HFFc6 (cell line): ENCODE measurements at places on chromosomes 4 and X.

- DNase-seq, result no peak
These were observed 192.3 kb upstream of the ANKRD50 start for GRCh38 chr4:124904723-124905388.

- peak; percentile 25 for DNase-seq
These were observed 21.3 kb downstream of the SPCS3 start for GRCh38 chr4:176340871-176341685.

DNA sequence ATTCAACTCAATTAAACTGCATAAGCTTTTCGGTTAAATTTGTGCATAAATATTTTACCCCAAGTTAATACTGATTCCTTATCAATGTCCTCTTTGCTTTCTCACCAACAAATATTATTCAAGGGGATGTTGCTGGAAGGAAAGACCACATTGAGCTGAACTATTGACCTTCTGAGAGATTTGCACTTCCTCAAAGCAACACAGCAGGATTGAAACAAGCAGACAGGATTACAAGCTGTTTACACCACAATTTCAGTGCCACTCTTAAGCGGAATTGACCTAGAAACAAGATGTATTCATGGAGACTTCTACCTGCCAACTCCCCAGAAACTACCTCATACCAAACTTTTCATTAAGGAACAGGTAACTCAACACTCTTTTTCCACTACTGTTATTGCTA is 96.5 kb upstream of the DUSP21 start:
- DNase-seq, result no peak

DNA sequence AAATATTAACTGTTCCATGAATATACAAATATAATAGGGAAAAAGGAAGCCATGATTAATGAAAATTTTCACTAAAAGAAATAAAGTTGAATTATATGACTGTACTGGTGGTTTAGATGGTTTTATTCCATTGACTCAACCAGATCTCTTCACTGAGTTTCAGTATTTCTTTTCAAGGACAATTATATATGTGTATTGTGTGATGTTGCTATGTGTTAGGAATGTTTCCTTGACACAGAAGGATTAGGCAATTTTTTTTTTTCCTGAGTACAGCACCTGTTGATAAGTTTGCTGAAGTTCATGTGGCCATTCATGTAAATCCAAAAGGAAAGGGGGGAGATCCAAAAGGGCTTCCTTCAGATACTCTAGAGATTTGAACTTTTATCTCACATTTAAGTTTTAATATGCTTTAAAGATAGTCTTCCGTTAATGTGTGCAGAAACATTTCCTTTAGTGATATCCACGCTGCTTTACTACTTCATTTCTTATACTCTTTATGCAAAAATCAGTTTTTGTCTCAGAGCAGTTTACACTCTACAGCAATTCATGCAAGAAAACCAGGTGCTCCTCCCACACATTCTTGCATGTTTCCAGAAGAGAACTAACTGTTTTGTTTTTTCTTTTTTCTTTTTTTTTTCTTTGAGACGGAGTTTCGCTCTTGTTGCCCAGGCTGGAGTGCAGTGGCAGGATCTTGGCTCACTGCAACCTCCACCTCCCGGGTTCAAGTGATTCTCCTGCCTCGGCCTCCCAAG is 249.1 kb downstream of the RPA4 start:
- no peak for DNase-seq

- DNase-seq, result no peak
These were observed 46.4 kb downstream of the NUDT6 start for GRCh38 chr4:122875949-122876348.

DNA sequence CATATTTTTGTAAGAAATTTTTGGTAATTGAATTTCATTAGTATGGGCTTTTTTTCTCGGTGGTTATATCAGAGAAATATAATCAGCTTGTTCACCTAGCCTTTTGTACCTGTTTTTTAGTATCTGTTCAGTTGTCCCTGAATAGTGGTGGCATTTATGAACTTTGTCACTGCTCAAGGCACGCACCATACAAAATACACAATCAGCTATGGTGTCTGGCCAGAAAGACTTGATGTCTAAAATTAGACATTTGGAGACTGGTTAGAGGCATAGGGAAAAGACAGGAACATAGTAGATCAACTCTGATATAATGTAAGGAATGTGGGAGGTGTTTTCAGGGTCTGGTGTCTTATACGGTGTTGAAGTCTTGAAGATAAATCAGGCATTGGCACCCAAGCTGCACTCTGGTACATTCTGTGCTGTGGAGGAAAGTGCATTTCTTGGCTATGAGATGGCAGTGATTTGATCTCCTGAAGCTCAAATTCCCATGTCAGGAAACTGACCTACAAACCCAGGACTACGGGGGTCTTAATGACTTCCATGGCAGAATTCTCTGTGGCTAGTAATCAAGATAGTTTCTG is 3.6 kb downstream of the ART3 start:
- no peak for DNase-seq

- no peak for DNase-seq
These were observed at the start of gene WAS for GRCh38 chrX:48683411-48683982. Gene WAS, plus strand, starts transcription at chrX:48683799. Its CDS starts 55 bp downstream, at chrX:48683854.

DNA sequence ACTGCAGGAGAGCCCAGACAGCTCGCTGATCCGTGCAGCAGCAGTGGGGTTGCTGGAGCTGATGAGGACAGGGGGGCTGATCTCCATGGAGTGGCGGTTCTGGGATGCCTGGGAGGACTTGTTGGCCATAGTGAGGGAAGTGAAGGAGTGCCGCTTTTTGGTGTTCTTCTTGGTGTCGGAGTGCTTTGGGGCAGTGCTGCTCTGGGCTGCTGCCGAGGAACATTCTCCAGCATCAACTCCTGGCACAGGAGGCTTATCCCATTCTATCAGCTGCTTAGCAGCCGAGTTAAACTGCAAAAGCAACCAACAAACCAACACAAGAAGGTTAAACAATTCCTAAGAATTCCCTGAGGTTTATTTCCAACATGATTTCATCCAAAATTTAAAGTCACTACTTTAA is 126.3 kb upstream of the CBR4 start:
- DNase-seq, result no peak

DNA sequence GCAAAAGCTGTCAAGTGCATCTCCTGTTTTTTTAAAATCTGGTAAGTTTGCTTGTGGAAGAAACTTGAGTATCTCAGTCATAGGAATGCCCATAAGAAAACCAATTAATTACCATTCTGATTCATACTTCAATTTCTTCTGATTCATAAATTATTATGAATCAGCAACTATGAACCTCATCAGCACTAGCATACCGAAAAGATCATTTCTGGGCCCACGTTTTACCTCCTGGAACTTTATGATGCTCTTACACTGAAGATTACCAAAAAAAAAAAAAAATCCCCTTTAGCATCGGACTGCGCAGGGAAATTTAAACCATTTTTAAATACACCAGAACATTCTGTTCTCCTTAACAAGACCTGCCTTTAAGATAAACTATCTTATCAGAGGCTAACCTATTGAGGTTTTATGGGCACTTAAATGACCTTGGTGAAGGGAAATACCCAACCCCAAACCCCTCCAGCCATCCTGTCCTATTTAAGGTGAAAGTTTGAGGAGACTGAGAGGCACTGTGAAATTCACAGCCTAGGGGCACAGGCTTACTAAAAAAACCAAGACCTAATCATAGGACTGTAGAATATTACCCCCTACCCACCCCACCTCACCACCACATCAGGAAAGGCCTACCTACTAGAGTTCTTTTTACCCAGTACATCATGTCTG is 38.2 kb upstream of the ABCG2 start:
- no peak for DNase-seq

- no peak for DNase-seq
These were observed 122.8 kb downstream of the DIPK2B start for GRCh38 chrX:45077748-45078424.

DNA sequence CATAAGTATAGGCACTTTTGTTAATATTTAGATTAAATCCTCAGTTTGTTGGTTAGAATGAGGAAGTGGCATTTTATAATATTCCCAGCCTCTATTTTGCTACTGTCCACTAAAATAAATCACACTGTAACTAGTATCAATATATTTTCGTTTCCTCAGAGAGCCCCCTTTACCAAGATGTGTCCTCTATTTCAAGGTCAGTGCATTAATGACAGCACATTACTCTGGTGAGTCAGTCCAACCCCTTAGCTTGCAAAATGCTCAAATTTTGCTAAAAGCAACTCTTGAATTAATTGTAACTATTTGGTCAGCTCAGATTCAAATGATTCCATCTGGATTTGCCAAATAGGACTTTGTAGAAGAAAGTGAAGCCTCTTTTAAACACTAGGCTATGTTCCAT is 199.3 kb downstream of the PDHA2 start:
- no peak for DNase-seq

DNA sequence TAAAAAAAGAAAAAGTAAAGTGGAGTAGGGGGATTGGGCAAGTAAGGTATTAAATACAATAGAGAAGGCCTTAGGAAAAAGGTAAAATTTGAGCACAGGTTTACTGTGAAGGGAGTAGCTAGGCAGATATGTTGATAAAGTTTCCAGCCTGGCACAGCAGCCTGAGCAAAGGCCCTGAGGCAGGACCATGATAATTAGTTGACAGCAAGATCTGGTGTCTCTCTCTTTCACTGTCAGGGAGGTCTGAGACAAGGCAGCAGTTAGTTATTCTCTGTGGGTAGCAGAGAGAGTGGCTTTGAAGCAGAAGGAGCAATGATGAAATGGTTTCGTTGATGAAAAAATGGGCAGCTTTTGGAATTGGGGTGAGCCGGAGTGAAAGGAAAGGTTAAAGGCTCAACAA is 119.5 kb downstream of the KDR start:
- no peak for DNase-seq

GRCh38 chr4:83535520-83536361 is at the start of gene GPAT3:
Gene GPAT3, plus strand, starts transcription at chr4:83536108. Its CDS starts 515 bp downstream, at chr4:83536623.
- peak; percentile 42 for DNase-seq

- DNase-seq, result no peak
These were observed 715.0 kb downstream of the GRID2 start for GRCh38 chr4:93018806-93019205.

GRCh38 chr4:62399242-62399641 is 1199.1 kb downstream of the ADGRL3 start:
- DNase-seq, result no peak

DNA sequence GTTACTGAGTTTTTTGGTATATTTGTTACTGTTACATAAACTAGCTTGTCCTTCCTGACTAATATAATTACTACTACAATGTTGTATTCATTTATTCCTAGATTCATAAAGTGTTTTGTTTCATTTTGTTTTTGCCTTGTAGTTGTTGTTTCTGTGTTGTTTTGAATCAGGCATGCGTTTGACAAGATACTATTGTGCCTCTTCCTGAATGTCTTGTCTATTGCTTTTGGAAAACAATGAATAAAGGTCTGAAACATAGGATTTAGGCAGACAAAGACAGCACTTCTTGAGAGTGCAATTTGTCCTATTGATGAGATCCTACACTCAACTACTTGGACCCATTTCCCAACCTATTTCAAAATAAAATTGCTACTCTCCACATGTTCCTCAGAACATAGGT is 630.4 kb upstream of the BOD1L1 start:
- no peak for DNase-seq

DNA sequence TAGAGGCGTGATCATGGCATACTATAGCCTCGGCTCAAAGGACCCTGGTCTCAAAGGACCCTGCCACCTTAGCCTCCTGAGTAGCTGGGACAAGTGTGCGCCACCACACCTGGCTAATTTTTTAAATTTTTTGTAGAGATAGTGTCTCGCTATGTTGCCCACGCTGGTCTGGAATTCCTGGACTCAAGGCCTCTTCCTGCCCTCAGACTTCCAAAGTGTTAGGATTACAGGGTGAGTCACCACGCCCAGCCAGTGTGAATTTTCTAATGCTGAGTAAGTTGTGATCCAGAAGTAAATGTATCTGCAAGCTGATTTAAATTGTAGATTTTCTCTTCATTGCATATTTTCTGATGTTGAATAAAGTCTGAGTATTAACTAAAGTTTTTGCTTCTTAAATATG is 2.6 kb upstream of the ZNF674 start:
- peak; percentile 66 for DNase-seq

GRCh38 chrX:48461830-48462229 is 8.2 kb downstream of the SLC38A5 start:
- no peak for DNase-seq

DNA sequence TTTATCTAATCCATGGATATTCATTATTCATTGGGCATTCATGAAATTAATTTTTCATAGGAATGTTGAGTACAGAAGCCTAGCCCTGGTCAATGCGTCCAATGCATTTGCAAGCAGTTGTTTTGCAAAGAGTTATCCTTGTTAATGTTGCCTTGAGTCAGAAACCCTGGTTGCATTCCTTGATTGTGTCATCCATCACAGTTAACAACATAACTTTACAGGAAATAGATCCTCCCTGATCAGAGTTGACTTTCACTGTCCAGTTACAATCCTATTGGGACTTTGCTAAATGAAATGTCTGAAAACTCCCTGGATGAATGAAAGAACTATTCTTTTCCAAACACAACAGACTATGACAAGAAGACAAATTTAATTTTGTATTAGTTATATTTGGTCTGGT is 924.3 kb upstream of the SLIT2 start:
- peak; percentile 13 for DNase-seq

DNA sequence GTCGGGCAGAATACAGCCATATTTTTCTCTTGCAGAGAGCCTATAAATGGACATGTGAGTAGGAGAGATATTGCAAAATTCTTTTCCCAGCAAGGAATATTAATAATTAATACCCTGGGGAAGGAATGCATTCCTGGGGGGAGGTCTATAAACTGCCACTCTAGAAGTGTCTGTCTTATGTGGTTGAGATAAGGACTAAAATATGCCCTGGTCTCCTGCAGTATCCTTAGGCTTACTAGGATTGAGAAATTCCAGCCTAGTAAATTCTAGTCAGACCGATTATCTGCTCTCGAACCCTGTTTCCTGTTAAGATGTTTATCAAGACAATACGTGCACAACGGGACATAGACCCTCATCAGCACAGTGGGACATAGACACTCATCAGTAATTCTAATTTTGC is 872.6 kb downstream of the FSTL5 start:
- DNase-seq, result no peak

- DNase-seq, result peak; percentile 47
These were observed 69.8 kb downstream of the SHROOM3 start for GRCh38 chr4:76504613-76505465.

- no peak for DNase-seq
These were observed 411.1 kb downstream of the TRIML1 start for GRCh38 chr4:188550296-188550695.

DNA sequence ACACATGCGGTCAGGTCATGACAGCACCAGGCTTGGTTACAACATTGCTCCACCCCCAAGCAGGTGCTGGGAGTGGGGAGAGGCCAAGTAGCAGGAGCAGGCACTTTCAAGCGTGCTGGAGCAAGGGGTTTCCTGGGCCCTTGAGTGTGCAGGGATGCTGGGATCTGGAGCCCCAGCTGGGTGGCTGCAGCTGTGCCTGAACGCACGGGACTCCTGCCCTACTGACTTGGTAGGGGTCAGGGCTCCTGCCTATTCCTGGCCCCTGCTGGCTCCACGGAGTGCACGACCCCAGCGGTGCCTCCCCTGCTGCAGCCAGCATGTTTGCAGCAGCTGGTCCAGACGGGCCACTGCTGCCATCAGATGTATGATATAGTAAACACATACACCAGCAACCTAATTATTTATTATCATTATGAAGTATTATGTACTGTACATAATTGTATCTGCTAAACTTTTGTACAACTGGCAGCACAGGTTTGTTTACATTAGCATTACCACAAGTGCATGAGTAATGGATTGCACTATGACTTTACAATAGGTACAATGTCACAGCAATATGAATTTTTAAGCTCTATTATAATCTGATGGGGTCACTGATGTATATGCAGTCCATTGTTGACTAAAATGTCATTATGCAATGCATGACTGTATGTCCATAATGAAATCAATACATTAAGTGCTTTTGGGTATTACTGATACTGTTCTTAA is 620.6 kb downstream of the RAPGEF2 start:
- no peak for DNase-seq

GRCh38 chrX:44915361-44915868 is 42.4 kb downstream of the KDM6A start:
- DNase-seq, result no peak

- no peak for DNase-seq
These were observed 84.9 kb downstream of the GAB1 start for GRCh38 chr4:143421609-143422008.
